ENCODE measurements at places on chromosomes 2 and 18. TPM values are rescaled to one million over a fixed set of nuclear protein-coding genes. Genes with fewer than 3 reads are reported as not detected.

- DNase-seq = no peak
These were observed 911.4 kb upstream of the SLC39A10 start for GRCh38 chr2:194745557-194746146.

Gene RASGRP3
- 50.3 TPM for total RNA-seq

DNA sequence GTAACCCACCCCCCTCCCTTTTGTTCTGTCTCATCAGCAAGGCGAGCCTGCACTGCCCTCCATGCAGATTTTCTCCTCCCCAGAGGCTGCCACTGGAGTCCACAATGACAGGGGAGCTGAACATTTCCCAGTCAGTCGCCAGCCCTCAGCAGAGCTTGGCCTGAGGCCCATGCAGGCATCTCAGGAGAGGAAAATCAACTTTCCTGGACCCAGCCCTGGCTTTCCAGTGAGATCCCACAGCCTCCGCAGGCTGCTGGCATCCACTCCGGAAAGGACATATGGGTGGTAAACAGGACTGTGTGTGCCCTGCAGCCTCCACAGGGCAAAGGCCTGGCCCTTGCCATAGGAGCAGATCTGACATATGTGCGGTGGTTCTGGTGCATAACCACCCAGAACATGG is 253.8 kb downstream of the TNS1 start:
- DNase-seq = peak; percentile 61

DNA sequence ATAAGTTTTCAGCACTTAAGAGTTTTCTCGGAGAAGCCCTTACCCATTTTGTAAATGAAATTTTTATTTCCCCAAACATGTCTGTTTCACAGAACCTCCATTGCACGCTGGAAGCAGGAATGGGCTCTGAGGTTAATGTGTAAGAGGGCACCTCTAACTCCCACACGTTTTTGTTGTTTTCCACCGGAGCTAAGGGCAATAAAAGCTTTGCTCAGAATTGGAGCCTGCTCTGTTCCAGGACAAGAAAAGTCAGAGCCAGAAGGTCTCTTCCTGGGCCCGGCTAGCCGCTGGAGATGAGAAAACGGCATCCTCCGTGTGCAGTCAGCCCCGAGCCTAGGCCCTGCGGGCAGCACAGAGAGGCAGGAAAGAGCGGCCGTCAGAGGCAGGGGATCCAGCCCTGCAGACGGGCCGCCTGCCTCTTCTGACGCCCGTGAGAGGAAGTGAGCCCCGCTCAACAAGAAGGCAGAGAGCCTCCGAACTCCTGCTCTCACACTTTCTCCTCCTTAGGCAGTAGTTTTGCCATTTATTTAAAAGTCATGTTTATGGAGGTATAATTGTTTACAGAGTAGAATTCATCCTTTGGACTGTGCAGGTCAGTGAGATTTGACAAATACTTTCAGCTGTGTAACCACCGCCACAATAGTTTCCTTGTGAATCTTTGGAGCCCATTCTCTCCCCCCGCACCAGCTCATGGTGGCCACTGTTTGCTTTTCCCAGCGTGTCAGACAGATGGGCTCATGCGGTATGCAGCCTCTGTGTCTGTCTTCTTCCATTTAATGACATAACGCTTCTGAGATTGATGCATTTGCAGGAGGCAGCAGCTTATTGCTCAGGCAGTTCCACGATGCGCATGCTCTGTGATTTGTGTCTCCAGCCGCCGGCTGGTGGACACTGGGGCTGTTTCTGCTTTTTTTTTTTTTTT is 117.3 kb downstream of the GALR1 start:
- no peak for DNase-seq

- no peak for DNase-seq
These were observed 742.4 kb downstream of the SATB2 start for GRCh38 chr2:198715302-198715835.

- DNase-seq = peak; percentile 55
These were observed 124.7 kb upstream of the CTAGE1 start for GRCh38 chr18:22542406-22542835.

DNA sequence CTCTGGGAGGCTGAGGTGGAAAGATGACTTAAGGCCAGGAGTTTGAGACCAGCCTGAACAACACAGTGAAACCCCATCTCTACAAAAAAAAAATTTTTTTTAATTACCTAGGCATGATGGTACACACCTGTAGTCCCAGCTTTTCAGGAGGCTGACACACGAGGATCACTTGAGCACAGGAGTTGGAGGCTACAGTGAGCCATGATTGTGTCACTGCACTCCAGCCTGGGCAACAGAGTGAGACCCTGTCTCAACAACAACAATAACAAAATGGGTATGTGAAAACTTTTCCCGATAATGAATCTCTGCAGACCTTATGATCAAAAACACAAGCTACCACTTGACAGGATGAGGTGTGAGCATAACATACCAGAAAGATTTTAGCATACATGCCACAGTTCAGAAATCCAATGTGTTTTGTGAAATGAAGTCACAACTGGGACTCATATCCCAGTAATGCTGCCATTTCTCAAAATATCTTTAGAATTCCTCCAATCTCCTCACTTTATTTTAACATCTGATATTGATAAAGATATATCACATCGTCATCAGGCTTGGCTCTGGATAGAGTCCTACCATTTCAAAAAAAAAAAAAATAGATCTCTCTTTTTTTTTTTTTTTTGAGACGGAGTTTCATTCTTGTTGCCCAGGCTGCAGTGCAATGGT is 74.0 kb upstream of the PELI1 start:
- DNase-seq = no peak

Gene ABCB11
- 0.17 TPM for total RNA-seq

Gene ADD2
- 0.41 TPM for total RNA-seq

DNA sequence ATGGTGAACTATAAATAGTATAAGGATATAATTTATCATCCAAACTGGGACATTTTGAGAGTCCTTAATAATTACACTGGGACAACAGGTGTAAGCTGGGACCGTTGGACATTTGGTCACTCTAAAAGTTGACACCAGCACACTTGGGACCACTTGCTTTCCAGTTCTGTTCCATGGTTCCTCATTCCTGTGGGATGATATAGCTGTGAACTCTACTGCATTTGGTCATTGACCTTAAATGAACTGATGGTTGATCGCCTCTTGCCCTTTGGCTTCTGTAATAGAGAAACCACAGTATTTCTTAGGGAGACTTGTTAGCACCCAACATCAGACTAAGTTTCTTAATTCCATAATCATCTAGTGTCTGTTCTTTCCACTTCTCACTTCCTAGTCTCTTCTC is 46.7 kb downstream of the EML6 start:
- no peak for DNase-seq

DNA sequence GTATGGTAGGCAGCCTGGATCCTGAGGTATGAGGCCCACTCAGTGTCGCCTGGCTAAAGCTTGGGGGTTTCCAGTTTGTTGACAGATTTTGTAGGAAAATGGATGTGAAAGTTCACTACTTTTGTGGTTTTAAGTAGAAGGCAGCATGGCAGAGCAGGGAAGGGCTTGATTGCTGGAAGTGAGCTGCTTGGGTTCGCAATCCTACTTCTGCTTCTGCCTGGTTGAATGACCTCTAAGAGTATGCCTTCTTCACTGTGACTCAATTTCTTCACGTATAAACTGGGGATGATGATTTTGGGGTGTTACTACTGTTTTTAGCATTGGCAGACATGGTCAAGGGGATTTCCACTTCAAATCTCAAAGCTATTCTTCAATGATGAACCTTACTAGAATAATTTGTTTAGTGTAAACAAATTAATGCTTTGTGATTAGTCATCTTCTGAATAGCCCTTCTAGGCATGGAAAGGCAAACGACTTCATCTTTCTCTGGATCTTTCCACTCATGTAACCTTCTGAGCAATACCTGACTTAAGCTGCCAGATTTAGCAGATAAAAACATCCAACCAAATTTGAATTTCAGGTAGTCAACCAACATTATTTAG is 13.2 kb downstream of the BMP10 start:
- DNase-seq = no peak

- DNase-seq = no peak
These were observed 405.1 kb upstream of the CWC22 start for GRCh38 chr2:180412219-180412618.

Gene DCDC2C
- not detected for total RNA-seq

Gene GALR1
- not detected for total RNA-seq

GRCh38 chr2:121254748-121255147 is 30.3 kb downstream of the TFCP2L1 start:
- no peak for DNase-seq

Gene PARD3B
- total RNA-seq = 15.6 TPM

DNA sequence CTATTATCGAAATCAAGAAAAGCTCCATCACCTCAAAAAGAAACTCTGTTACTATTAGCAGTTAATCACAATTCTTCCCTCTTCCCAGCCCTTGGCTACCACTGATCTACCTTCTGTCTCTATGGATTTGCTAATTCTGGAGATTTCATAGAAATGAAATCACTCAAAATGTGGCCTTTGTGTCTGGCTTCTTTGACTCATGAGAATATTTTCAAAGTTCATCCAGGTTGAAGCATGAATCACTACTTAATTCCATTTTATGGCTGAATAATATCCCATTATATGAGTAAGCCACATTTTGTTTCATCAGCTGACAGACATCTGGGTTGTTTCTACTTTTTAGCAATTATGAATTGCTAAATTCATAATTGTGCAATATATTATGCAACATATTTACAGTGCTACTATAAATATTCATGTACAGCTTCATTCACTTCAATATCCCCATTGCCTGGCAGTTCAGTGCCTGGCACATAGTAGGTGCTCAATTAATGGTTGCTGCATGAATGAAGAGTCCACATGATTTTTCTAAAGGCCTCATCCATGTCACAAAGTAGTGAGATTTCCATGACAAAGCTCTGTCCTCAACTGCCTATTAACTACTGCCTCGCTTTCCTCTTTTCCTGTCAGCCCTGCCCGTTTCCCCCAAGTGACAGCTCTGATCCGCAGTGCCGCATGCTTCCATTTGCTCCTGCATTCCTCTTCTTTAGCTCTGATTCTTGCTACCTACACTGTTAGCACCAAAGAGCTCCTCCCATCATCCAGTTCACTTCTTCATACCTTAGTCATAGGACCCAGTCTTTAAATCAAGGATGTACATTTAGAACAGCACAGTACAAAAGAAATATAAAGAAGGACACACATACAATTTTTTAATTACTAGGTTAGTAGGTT is 32.8 kb downstream of the CCDC93 start:
- DNase-seq = no peak

DNA sequence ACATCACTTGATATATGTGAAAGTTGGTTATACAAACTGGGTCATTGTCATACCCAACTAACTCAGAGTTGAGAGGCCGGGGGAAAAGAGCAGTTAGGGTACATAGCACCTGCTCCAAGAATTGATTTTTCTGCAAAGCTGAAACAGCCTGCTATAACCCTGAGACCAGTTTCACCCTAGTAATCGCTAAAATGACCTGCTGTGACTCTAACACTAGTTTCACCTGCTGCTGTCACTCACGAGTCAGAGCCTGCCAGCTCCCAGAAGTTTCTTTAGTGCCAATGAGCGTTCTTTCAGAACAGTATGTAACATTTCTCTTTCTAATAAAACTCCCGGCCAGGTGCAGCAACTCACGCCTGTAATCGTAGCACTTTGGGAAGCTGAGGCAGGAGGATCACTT is 28.0 kb downstream of the SRSF7 start:
- DNase-seq = no peak

DNA sequence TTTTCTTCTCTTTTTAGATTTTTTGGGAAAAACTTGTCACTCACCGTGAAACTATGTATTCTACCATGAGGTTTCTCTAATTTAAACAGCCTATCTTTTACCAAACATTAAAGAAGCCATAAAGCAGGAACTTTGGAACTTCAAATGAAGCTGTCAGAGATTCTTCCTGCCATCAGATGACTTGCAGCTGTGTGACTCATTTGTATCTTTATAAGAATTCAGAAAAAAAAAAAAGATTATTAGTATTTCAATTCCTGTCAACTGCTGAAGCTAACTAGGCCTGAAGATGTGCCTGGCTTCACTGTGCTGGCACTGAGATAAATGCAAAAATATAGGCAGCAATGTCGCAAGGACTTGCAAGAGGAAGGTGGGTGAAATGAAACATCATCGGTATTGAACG is 1399.1 kb upstream of the PIK3C3 start:
- no peak for DNase-seq

DNA sequence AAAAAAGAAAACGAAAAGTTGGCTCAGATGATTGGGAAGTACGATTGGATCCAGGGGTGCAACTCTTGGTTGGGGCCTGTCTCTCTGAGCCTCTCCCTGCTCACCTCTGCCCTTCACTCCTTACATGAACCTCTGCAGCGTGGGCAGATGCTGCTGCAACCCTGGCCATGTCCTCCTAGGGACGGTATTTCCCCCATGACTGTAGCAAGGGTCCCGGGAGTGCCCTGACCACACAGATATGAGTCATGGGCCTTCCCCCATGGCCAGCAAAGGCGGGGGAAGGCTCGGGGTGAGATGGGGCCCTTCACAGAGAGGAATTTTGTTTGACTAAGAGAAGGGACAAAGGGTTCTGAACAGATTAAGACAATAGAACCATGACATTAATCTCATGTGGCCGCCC is 129.0 kb downstream of the NCK2 start:
- DNase-seq = no peak

Gene RGPD3
- total RNA-seq = 0.09 TPM

Gene BBS5
- total RNA-seq = 9.6 TPM

DNA sequence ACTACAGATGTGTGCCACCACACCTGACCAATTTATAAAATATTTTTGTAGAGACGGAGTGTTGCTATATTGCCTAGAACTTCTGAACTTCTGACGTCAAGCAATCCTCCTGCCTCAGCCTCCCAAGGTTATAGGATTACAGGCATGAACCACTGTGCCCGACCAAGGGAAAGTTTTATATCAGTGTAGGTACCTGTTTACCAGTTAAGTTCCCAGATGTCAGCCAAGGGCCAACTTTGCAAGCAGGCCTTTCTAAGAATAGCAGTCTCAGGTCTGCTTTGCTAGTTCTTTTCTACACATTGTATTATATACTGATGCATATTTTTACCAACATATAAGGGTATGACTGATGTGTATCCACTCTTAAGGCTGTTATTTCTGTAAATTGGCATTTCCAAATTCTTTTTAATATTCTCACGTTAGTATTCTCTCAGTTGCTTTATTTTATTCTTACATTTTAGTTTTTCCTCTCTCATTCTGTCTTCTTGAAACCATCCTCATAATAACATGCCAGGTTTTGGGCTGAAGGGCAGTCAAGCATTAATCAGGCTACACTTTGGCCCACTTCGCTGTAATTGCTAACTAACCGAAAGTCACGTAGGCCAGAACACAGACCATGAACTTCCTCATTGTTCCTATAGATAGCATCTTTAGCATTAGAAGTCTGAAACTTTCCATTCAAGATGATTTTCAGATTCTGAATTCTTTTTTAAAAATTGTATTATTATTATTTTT is 25.0 kb upstream of the CXXC1 start:
- no peak for DNase-seq

GRCh38 chr2:85167479-85167878 is 34.3 kb downstream of the TCF7L1 start:
- DNase-seq = no peak
